NCI-H1417 (cell line): ENCODE measurements at places on chromosomes 6 and 20.

DNA sequence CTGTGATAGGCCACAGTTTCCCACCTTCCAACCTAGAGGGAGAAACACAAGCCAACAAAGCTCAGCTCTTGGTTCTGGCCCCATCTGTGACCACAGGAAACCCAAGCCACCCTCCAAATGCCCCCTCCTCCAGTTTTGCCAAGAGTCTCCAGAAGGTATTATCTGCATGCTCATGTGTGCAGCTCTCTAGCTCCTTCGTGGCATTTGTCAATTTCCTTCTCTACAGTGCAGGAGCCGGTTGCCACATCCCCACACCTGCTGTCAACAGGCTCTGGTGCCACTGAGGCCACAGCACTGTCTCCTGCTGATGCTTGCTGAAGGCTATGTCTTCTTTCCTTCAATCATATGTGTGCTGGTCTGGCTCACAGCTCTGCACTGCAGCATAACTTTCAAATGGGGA, 177.2 kb downstream of the CLIC5 start:
- DNase-seq: no peak

DNA sequence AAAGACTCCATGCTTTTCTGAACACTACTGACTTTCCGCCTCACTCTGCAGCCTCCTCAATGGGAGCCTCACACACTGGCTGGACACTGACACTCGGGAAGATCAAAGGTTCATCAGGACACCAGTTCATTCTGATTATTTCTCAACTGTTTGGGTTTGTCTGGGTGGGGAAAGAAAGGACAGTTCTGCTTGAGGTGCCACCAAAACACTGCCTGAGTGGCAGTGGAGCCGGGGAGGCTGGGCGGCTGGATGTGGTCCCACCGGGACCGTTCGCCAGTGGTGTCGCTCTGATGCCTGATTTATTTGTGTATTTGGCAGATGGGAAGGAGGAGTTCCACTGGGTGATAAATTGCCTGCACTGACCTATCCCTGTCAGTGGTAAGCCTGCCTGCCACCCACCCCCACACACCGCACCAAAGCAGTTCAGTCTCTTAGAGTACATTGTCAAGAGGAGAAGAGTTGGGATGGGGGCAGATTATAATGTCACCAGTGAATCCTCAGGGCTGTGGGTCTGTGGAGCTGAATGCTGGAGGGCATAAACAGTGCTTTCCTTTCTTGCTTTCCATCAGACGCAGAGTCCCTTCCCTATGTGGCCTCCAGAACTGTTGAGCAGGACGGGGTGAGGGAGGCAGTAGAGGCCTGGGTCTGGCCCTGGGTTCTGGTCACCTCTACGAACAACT, 49.8 kb downstream of the EDN1 start:
- DNase-seq: peak; percentile 21

- DNase-seq: no peak
Observed at GRCh38 chr6:115613488-115613887, 447.2 kb downstream of the FRK start.

- no peak for DNase-seq
Observed at GRCh38 chr20:10919396-10920140, 245.8 kb upstream of the JAG1 start.

DNA sequence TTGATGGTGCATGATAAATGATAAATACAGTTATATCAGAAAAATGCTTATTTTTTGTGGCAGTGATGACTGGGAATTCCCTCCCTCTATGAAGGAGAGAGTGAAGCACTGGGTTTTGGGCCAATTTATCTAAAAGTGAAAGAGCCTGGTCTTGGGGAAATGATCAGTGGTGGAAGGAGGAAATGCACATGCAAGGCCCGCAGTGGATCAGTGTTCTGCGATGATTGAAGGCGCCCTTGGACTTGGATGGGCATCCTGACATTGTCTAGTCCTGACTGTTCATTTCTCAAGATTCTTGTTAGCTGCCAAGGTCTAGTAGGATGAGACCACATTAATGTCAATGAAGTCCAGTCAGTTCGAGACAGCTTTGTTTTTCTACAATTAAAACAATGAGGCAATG, 272.0 kb upstream of the SLC35B3 start:
- DNase-seq: no peak

DNA sequence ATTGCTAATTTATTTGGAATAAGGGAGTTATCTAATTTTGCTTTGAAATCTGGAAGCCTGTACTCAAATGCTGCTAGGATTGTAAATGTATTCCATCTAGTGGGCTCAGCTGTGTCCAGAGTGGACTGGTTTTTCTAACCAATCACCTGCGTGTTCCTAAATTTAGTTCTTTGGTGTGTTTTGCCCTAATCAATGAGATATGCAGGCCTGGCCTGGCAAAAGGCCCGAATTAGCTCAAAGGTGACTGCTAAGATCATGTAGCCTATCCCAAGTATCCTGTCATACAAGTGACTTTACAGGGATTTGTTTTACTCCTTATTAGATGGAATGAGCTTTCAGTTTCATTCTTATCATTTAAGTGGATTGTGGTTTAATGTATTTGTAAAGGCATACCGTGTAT, 51.3 kb upstream of the ARMC2 start:
- DNase-seq: no peak

- no peak for DNase-seq
Observed at GRCh38 chr20:44703183-44703925, 11.8 kb upstream of the CCN5 start.
